Left cardiac atrium (tissue), 4 donors: ENCODE measurements at places on chromosomes 12 and 14. TPM values are rescaled to one million over a fixed set of nuclear protein-coding genes. Genes with fewer than 3 reads are reported as not detected.

Gene OR4K17
- not detected for total RNA-seq

- DNase-seq = no peak
Observed at GRCh38 chr12:123387508-123388176, 3.7 kb downstream of the KMT5A start.

DNA sequence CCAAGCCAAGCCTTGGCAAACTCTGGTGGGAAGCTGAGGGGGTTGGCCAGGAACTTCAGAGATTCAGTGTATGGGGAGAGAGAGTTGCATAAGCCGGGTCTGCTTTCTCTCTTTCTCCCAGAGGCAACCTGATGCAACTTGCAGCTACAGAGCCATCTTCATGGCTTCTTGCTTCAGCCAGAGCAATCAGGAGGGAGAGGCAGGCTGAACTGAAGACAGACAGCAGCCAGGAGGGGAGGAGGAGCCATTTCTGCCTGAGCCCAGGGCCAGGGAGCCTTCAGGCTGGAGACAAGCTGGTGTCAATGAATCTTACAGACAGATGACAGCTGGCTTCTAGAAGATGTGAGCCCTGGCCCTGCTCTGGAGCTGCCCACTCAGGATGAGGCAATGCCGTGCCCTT, 18.7 kb downstream of the NPC2 start:
- DNase-seq = no peak

GRCh38 chr14:63480599-63480998, 62.6 kb downstream of the PPP2R5E start:
- no peak for DNase-seq

DNA sequence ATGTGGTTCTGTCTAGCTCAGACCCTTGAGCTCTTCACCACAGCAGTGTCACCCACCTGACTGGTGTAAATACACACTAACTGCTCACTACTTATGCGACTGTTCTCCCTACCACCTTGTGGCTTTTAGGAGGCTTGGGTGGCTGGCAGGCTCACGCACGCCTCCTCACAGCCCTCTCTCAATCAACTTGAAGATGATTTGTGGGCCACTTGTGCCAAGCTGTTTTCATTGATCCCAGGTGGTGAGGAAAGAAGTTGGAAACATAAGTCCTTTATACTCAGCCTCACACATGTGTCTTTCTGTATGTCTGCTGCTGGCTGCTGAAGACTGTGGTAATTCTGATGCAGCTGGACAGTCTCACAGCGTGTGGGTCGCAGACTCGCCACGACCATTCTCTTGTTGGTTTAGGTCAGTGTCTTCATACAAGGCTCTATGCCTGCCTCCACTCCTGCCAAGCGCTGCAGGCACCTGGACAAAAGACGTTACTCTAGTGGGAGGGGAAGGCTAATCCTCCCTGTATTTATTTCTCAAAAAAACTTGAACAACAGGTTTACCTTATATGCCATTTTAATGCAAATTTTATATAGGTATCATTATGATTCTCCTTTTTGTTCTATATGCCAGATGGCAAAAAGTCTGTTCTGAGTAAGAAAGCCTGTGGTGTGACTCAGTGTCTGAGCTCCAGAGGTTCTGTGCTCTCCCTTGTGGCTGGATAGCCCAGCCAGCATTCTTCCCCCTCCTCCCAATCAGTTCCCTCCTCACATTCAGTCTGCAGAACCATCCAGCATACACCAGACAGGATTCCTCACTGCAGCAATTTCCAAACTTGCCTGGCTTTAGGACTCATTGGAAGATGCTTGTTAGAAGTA, 115.6 kb downstream of the DIP2B start:
- DNase-seq = no peak

GRCh38 chr14:68047906-68048305, 228.3 kb downstream of the RAD51B start:
- no peak for DNase-seq

DNA sequence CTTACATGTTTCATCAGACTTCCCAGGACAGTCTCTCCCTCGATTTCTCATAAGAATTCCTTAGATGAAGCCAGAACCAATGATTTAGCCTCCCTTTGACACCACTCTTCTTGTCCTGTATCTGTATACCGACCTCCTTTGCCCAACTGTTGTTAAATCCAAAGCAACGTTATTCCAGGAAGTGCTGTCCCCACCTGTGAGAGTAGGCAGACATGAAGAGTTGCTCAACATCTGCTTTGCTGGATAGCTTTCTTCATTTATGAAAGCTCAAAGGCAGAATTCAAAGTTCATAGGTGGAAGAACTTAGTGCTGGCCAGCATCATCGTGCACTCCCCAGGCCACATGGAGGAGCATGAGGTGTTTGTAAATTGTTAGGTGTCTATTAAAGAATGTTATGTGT, 55.6 kb downstream of the GTF2A1 start:
- DNase-seq = no peak
